Left lobe of liver (tissue), 2 donors: ENCODE measurements at places on chromosomes 16 and 17. TPM values are rescaled to one million over a fixed set of nuclear protein-coding genes. Genes with fewer than 3 reads are reported as not detected.
A peak's percentile ranks its signal among the peaks of the same experiment; 100 is the strongest.

GRCh38 chr17:67456103-67456502 is 79.0 kb downstream of the PITPNC1 start:
- no peak for DNase-seq

DNA sequence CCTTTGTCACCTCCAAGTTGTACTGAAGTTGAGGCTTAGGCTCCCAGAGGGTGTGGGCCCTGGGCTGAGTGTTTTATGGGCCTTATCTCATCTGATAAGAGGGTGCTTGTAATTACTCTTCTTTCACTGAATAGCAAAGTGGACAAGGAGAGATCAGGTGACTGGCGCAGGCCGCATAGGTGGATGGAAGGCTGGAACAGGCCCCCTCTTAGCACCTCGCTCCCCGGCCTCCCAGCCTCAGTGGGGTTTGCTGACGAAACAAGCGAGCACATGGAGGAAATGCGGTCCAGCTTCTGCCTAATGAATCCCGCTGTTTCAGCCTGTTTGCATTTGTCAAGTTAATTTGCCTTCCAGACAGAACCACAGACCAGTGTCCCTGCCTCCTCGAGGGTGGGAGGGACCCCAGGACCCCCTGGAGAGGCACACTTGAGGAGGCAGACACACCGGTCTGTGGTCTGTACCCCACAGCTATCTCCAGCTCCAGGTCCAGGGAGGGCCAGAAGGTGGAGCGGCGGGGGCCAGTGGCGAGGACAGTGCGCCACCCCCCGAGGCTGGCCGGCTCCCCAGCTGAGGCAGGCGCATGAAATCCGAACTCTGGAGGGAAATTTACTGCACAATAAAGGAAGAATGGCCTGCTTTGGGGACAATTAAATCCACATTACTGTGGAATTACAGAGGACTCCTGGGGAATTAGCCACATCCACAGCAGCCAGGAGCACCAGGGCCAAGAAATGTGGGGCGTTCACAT is 123.4 kb downstream of the NTN1 start:
- no peak for DNase-seq

DNA sequence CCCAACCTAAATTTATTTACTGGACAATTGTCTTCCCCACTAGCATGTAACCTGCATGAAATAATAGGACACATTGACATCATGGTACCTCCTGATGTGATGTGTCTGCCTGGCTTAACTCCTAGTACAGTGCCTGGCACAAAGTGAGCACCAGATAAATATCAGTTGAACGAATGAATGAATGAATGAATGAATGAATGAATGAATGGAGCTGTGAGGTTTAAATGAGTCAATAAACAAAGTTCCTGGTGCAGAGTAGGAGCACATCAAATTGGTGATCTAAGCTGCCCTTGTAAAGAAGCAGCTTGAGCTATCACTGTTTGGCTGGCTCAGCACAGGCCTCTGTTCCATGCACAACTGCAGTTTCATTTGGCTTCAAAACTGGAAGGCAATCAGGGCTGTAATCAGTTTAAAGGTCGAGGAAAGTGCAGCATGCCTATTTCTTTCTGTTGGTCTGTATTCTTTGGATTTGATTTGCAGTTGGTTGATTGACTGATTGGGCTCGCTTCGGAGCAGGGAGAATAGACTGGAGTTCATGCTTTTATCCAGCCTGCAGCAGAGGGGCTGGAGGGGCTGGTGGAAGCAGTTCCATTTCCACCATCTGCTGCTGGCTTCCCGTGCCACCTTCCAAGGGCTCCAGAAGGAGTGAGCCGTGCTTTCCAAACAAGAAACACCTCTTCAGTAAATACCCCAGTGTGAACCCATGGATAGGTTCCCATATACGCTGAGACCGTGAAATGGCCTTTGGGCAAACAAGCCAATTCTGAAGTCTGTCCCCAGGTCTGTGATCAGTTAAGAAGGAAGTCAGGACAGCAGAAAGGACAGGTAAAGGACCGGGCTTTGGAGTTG is 54.6 kb downstream of the GPRC5B start:
- DNase-seq, result no peak

DNA sequence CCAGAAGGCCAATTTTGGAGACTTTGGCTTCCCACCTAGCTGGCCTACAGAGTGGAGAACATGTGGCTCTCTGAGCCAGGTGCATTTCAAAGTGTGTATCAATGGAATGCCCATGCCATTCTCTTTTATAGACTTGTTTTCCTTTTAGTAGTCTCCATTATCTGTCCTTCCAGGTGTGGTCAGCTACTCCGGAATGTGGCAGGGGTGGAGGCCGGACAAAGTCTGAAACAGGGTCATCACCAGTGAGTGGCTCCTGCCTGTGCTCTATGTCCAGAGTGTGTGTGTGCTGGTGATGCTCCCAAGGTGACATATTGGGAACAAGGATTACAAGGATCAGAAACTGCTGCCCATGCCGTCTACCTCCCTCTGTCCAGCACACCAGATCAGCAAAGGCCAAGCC is 3.8 kb upstream of the TMEM220 start:
- no peak for DNase-seq

Gene DOC2A
- total RNA-seq, result 0.15 TPM

Gene MAF
- 44.0 TPM for total RNA-seq

DNA sequence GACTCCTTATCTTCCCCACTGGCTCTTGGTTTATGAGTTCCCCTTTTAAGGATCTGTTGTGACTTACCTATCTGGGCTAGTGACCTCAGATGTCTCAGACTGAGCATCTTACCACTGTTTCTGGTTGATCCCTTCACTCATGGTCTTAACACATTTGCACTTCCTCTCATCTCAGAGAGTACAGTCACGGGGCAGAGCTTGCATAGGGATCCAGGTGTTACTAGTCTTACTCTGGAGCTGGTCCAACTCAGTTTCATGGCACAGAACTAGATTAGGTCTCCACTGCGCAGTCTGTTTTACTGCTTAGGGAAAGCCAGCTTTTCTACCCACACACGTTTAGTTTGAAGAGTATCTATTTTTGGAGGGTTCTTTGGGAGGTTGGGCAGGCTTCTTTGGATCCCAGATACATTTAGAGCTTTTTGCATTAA is 10.2 kb downstream of the GABARAPL2 start:
- no peak for DNase-seq

- no peak for DNase-seq
These were observed at the start of gene ABCA9 for GRCh38 chr17:69060822-69061221. Gene ABCA9 (minus strand): TSS chr17:69060927. CDS start chr17:69051126, 9,801 bp downstream.

- no peak for DNase-seq
These were observed 2.3 kb upstream of the MAZ start for GRCh38 chr16:29804020-29804419.

- DNase-seq, result no peak
These were observed 96.0 kb downstream of the YPEL2 start for GRCh38 chr17:59427425-59427921.

DNA sequence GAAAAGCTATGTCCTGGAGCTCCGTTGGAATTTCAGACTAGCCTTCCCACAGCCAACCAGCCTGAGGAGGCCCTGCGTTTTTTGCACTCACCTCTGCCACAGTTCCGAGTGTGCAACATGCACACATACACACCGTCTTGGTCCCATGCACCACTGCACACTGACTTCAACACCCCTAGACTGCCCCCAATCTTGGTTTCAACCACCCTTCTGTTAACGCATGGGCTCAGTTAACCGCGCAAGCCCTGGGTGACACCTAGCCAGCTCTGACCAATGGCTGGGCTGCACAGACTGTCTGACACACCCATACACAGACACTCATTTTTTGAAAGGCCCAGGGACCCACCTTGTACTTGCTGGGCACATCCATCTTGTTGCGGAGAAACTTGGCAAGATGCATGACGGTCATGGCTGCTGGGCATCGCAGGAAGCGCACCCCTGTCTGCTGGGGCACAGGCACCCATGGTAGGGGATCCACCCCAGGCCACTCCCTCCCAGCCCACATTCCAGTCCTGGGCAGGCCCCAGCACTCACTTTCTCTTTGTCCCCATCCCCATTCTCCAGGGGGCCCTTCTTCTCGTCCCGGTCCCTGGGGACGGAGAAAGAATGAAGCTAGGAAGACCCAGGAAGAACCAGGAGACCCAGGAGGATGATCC is 8.0 kb downstream of the CISD3 start:
- DNase-seq, result no peak

DNA sequence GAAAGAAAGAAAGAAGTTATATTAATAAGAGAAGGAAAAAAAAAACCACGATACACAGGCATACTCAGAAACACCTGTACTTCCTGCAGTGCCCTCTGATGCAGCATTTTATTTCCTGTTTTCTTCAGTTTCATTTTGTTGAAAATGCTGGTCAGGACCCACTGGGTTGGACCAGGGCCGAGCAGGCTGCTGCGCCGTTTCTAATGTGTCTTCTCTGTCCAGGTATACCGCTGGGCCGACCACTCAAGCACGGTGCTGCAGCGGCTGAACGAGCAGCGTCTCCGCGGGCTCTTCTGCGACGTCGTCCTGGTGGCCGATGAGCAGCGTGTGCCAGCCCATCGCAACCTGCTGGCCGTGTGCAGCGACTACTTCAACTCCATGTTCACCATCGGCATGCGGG is 8.3 kb downstream of the KLHL36 start:
- DNase-seq, result no peak

DNA sequence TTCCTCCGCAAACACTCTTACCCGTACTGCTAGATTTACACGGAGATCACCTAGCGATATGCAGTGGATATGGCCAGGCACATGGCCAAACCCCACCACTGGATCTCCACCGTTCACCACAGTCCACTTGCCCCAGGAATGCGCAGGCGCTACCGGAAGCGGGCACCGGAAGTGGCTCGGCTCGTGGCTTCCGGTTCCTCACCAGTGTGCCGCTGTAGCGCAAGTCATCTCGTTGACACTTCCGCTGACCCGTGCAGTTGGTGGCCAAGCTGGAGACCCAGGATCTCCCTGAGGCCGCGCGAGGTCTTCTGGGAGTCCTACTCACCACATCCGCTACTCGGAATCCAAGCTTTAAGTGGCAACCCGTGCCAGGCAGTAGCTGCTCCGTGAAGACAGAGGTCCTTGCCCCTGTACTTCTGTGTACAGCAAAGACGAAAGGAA is 11.5 kb downstream of the ZNF597 start:
- DNase-seq, result peak; percentile 57

Gene CHST5
- not detected for total RNA-seq
